ENCODE measurements at places on chromosomes 1 and 21. TPM values are rescaled to one million over a fixed set of nuclear protein-coding genes. Genes with fewer than 3 reads are reported as not detected.

DNA sequence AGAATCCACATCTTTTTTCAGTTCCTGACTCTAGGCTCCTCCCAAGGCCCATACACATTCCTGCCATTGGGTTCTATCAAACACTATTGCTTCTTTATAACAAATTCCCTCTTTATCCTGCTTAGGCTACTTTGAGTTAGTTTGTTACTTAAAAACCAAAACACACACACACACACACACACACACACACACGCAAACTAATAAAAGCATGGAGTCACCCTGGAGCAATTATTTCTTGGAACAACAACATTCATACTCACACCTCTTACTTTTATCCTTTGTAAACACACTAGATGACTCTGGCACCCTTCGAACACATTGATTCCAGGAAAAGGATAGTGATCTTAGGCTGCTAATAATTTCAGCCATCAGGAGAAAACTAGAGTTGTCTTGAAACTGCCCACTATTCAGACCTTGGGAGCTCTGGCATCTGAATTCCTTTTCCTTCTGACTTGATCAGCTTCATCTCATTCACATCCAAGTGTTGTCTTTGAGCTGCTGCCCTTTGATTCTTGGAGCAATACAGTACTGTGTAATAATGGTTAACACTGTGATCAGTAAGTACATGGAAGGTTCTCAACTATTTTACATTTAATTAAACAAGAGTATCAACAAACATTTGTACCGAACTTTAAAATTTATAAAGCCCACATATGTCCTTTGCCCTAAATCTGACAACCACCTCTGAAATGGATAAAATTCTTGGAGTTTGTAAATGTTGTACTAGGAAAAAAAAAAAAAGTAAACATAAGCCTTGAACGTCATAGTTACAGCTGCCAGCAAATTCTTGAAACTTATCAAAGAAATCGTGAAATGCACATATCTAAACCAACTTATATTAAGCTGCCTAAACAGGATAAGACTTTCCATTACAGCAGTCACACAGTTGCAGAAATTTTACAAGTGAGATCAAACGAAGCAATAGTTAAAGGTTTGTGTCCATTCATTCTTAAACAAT is 2.8 kb upstream of the SEC22B start:
- DNase-seq: no peak

GRCh38 chr1:205983925-205984725 is 19.1 kb downstream of the RAB7B start:
- no peak for DNase-seq

DNA sequence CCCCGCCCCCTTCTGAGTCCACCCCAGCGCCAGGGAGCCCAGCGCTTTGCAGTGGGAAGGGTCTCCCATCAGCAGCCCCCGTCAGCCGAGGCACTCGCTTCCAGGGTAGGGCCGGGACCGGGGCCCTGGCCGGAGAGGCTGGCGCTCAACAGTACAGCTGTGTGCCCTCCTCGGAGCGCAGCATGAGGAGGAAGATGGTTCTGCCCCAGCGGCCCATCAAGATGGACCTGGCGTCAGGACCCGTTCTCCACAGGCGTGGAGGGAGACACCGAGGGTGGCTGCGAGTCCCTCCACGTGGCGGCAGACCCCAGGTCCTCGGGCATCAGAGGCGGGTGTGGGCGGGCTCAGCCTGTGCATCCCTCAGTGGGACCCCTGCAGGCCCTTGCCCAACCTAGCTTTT is 54.3 kb downstream of the MORN1 start:
- DNase-seq: no peak

GRCh38 chr1:100955322-100955721 is 59.4 kb downstream of the SLC30A7 start:
- DNase-seq: no peak

The LRRC53 gene
- under 0.01 TPM for total RNA-seq

- no peak for DNase-seq
These were observed 458 bp downstream of the CRABP2 start for GRCh38 chr1:156704930-156705320.

The SDC3 gene
- total RNA-seq: 101 TPM

DNA sequence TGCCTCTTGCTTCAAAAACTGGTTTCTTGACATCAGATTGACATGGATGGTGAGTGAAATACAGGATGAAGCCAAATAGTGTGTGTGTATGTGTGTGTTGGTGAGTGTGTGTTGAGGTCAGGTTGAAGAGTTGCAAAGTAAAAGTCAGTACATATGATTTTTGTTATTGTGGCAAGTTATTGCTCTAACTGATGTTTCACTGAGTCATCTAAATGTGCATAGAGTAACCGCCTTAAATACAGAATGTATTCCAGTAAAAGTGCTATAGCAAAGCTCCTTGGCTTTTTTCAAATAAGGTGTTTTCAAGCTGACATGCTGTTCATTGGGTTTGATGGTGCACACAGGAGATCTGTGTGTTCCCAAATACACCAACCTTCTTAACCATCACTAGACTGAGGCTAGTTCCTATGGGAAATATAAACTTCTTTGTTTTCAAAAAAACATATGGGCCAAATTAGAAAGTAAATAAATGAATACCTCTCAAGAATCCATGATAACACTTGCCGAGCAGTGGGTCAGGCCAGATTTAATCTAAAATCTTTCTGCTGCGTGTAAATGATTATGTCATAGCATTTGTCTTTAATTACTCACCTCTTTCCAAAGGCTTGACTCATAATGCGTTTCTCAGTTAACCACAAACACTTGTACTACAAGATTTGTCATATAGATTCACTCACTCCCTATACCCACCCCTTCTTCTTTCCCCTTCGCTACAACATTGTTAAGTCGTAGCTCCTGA is 151.1 kb downstream of the LYPLAL1 start:
- no peak for DNase-seq

DNA sequence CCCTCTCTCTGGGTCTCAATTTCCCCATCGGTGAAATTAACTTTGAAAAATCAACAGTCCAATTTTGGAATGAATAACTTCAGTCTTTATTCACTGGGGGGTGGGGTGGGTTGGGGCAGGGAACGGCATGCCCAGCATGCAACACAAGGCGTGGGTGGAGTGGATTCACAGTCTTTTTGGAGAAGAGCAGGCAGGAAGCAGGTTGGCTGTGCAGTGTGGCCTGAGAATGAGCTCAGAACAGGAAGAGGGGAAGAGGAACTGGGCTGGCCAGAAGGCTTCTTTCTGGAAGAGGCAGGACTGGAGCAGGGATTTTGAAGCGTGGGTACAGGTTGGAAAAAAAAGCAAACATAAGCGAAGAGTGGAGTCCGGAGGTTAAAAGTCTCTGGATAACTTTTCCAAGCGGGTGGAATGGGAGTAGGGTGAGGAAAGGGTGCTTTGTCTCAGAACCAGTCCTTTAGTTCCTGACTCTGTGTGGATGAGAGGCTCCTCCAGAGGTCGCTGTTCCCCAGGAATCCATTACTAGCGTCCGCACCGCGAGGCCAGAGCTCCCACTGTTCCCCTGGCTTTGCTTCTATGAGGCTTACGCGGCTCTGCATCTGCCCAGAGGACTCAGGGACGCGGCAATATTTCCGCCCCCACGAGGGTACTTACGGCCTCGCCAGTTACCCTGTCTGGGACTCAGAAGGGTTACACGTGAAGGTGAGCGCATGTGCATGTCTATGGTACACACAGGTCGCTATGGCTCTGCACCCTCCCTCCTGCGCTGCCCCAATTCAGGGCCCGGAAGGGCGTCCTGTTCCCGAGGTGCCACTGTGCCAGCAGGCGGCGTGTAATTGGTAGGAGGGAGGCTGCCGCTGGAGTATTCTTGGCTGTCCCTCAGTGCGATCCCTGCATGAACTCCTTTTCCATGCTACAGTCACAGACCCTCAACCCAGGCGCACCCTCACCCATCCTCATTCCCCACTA is 5.5 kb upstream of the FOXD2 start:
- DNase-seq: no peak

The CLDN14 gene
- not detected for total RNA-seq

- no peak for DNase-seq
These were observed 8.3 kb downstream of the MCOLN2 start for GRCh38 chr1:84988588-84988987.

GRCh38 chr1:33867684-33868083 is 3.8 kb downstream of the HMGB4 start:
- DNase-seq: no peak

- DNase-seq: no peak
These were observed 902.1 kb downstream of the MRPL39 start for GRCh38 chr21:24705201-24705600.

DNA sequence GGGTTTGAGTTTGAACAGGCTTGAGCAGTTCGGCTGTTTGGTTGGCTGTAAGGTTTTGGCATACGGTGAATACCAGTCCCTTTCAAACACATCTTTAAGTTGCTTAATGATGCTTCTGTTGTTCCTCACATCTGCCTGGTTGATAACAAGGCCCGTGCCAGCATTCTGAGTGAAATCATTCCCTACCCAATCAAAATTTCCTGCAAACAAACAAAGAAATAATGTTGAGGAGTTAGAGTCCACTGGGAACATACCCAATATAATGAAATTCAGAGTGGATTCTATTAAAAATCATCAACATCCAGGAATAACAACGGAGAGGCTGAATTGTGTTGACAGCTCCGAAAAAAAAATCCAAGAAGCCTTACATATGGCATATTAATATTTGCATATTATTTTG is 91.0 kb upstream of the MAP1LC3C start:
- no peak for DNase-seq

GRCh38 chr1:230573658-230574057 is 68.6 kb upstream of the COG2 start:
- no peak for DNase-seq

The VHLL gene
- total RNA-seq: not detected

The DSCAM gene
- total RNA-seq: 0.06 TPM

The AKNAD1 gene
- 1.3 TPM for total RNA-seq

Measured in esophagus muscularis mucosa (tissue), 4 donors.